ENCODE measurements at places on chromosomes 5 and 9.
A peak's percentile ranks its signal among the peaks of the same experiment; 100 is the strongest.

- no peak for DNase-seq
Observed at GRCh38 chr5:133639850-133640528, 27.6 kb upstream of the FSTL4 start.

DNA sequence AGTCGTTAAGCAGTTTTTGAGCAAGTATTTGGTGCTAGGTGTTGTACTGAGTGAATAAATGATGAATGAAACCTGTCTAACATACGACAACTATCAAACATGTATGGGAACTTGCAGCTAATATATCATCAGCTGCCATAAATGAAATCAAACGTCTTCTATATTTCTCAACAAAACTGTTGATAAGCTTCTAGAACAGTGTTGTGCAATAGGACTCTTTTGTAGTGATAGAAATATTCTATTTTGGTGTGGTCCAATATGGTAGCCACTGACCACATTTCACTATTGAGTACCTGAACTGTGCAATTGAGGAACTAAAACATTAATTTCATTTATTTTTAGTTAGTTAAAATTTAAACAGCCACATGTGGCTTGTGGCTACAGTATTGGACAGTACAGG is 16.3 kb upstream of the FYB1 start:
- no peak for DNase-seq

DNA sequence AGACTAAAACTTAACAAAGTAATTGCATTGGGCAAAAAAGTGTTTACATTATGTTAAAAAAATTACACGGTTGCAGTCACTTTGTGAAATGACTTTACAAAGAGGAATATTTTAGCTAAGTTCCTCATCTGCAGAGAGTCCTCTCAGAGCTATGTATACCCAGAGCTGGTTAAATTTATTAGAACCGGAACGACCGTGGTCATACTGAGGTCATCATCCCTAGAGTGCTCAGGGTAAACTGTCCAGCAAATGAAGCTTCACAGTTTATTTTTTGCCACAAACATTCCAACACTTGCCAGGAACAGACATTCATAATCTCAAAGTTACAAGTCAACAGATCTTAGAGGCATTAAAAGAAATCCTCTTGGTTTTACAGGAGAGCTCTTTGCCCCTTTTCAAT is 897 bp downstream of the ROPN1L start:
- DNase-seq, result no peak

DNA sequence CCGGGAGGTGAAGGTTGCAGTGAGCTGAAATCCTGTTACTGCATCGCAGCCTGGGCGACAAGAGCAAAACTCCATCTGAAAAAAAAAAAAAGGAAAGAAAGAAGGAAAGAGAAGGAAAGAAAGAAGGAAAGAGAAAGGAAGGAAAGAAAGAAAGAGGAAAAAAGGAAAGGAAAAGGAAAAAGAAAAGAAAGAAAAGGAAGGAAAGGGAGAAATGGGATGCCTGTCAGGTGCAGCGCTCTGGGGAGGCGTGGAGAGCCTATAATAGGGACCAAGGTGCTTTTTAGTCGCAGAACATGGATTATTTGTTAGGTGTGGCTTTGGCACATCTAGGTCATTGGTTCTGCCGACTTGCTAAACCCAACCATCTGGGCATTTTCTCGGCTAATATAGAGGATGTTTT is 17.9 kb downstream of the EXOSC2 start:
- DNase-seq, result no peak

GRCh38 chr5:125446986-125447385 is 700.5 kb upstream of the ZNF608 start:
- DNase-seq, result peak; percentile 91

DNA sequence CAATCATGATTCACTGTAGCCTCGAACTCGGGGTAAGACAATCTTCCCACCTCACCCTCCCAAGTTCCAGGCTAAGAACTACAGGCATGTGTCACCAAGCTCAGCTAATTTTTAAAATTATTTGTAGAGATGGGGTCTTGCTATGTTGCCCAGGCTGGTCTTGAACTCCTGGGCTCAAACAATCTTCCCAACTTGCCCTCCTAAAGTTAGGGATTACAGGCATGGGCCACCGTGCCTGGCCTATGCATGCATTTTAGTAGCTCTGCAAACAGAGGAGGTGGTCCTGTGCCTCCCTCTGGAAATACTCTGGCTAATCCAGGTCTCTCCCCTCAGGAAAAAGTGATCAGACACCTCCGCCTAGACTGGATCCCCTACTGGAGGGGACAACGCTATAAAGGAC is 21.5 kb upstream of the TRIM14 start:
- DNase-seq, result no peak

- DNase-seq, result peak; percentile 13
Observed at GRCh38 chr9:98010445-98010844, 27.3 kb downstream of the ANP32B start.

DNA sequence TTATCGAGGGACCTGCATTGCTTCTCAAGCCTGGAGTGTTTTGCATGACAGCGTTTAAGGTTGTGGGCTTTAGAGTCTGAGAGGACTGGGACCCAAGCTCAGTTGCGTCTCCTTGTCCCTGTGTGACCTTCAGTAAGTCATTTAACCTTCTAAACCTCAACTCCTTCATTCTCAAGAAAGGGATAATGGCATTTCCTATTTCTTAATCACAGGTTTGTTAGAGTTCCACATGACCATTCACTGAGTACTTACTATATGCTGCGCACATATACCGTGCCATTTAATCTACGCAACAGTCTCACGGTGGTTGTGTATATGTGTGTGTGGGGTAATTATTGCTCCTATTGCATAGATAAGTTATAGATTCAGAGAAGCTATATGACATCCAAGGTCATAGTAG is 76.3 kb downstream of the MACROH2A1 start:
- DNase-seq, result no peak

DNA sequence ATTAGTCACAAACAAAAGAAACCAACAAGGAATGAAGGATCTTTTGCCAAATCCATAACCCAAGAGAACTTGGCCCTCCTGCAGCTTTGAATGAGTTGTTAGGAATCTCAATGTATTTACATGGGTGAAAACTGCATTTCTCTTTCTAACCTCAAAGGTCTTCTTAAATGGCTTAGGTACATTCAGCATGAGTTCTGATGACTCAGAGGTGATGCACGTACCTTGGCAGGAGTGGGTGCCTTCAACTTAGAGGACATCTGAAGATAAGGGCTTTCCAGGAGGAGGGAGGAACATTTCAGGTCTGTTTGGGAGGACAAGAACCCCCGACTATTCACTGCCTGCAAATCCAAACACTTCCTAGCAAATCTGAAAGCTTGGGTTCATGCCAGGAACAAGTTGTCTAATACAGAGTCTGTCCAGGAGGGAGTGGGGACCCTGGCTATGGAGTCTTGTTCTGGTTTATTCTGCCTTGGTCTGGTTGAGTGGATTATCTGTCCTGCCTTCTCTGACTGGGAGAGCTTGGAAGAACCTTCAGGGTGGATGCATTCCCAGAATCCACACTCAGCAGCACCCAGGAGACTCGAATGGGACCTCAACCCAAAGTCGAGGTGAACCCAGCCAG is 65.7 kb downstream of the IRX2 start:
- DNase-seq, result no peak

- DNase-seq, result no peak
Observed at GRCh38 chr5:67483453-67484030, 286.9 kb upstream of the CD180 start.

- DNase-seq, result no peak
Observed at GRCh38 chr5:58786711-58787303, 203.9 kb downstream of the RAB3C start.

DNA sequence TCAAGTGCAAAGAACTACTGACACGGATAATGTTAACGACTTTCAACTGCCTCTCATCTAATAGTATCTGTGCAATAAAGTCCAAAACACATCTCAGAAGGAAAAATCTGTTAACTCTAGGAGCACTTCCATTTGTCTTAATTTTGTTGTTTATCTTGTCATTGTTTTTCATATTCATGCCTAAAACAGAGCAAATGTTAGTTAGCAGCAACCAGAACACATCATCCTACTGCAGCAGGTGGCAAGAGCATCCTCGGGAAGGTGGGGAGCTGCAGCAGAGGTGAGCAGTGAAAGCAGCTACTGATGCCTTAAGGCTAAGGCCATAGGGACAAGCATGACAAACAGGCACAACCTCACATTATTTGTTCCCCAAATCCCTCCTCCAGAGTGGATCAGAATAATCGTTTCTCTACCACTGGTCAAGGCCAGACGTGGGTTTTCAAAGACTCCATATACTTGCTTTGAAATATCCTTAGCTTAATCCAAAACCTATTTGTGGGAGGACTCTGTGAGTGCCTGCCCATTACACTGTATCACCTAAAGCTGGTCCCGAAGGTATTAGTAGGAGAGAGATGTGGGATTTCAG is 1.0 kb downstream of the HMGCS1 start:
- no peak for DNase-seq

GRCh38 chr5:150286820-150287219 is 2.8 kb downstream of the CAMK2A start:
- DNase-seq, result no peak

- no peak for DNase-seq
Observed at GRCh38 chr9:107155244-107155817, 127.7 kb upstream of the RAD23B start.

- no peak for DNase-seq
Observed at GRCh38 chr9:128365525-128365924, 5.6 kb upstream of the URM1 start.

DNA sequence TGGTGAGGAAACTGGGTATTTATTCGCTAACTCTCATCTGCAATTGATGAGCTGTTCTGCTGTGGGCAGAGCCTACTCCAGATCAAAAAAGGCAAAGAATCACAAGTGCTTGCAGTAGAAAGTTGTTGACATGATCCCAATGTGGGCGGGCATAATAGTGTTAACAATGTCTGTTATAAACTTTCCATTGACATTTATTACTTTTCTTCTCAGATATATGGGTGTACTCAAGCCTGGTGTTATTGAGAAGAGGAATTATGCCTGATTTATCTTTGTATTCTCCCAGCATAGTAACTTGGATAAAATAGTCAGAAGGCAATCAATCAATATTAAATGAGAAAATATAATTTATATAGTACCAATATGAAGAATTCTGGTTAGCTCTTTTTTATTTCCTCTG is 47.8 kb downstream of the ZNF474 start:
- DNase-seq, result no peak

DNA sequence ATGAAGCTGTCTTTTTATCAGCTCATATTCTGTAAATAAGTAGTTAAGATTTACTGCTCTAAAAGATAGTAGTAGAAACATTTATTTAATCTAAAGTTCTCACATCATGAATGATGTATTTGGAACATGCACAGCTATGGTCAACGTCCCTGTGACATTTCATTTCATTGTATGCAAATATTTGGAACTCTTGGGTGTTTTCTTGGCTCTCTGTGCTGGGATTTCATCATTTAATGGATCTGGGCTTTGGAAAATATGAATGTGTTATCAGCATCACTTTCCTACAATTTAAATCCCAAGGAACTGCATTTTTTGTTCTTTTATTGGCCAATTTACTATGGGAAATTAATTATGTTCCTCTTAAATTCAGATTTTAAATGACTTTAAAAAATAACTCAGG is 462.9 kb downstream of the SEMA5A start:
- no peak for DNase-seq

DNA sequence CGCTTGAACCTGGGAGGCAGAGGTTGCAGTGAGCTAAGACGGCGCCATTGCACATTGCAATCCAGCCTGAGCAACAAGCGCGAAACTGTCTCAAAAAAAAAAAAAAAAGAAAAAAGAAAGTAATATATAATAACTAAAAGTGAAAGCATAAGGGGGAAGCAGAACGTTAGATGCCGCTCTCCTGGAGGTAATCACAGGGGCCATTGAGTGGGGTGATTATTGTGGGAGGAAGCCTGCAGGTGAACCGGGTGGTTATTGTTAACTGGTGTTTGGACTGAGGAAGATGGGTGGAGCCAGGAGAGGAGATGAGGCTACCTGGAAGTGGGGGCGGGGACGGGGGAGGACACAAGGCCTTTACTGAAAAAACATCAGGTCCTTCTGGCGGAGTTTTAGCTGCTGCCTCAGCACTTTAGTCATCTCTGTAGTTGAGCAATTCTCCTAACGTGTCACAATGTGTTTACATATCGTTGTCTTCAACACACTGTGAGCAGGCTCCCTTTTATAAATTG is 5.3 kb upstream of the TJP2 start:
- DNase-seq, result peak; percentile 72

DNA sequence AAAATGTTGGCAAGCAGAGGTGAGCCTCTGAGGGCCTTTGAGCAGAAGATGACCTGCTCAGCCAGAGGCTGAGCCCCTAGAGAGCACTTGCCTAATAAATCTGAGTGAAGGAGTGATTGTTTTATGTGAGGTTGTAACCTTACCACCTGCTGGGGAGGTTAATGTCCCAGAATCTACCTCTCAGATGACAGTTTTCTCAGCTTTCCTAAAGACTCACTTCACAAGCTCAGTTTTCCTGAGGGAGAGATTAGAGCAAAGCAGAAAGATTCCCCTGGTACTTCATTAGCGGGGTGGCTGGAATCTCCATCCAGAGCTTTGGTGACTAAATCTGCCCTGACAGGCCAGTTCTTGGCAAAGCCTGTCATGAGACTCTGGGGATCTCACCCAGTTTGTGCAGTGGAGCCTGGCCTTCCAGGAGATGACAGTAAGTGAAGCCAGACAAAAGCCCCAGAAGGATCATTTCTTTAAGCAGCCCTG is 48.8 kb upstream of the GALNT10 start:
- DNase-seq, result no peak

DNA sequence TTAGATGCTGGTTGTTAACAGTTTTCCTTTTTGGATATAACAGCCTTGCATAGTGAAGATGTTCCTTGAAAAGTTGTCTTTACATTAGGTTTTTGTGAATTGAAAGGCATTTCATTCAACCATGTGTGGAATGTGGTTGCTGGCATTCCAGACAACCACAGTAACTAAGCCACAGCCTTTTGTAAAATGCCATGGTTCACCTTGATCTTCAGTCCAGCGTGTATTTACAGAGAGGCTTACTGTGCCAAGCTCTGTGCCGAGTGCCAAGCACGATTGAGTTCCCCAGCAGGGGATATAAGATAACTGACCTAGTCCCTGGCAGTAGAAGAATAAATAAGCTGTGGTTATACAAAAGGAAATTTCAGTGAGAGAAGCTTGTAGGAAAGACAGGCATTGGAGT is 4.9 kb downstream of the EXOSC2 start:
- DNase-seq, result no peak

GRCh38 chr5:141402553-141403243 is at the start of gene PCDHGA9:
TSS of gene PCDHGA9 (plus strand) at chr5:141402778. CDS start at chr5:141402953, 175 bp downstream.
- DNase-seq, result no peak

DNA sequence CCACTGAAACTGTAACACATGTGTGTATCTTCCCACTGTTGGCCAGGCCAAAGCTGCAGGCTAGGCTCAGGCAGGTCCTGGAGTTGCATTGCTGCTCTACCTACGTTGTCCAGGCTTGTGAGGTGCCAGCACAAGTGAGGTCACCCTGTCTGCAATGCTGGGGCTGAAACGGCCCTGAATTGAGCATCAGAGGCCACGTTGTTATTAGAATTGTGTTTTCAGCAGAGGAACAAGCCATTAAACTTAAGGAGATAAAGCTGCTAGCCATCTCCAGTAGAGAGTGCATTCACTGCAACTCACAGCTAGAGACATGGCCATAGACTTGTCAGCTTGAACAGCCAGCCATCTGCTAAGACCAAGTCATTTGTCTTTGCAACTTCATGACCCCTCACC is 191.8 kb downstream of the SEMA6A start:
- no peak for DNase-seq

GRCh38 chr5:122691931-122692330 is 82.9 kb upstream of the SNX2 start:
- no peak for DNase-seq

Data from fibroblast of gingiva (primary cell).